CD4-positive, alpha-beta T cell treated with Interleukin-6 for 4 hours (primary cell): ENCODE measurements at places on chromosomes 3 and 15.

GRCh38 chr15:95953032-95953431 is 377.5 kb upstream of the NR2F2 start:
- no peak for DNase-seq

DNA sequence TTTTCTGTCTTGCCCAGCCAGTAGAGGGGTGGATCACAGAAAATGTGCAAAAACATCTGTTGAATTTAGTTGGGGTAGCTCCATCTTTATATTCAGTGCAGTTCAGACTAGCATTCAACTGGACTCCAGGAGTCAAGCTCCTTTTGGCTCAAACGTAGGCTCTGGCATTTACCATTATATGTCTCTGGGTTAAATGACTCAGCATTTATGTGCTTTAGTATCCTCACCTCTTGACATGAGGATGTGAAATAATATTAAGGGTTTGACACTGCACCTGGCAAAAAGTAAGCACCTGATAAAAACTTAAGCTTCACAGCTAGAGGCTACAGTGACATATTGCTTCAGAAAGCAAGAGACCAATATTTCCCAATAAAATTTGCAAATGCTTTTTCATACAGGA is 14.8 kb downstream of the PRC1 start:
- no peak for DNase-seq

GRCh38 chr3:46524008-46524407 is 26.2 kb downstream of the RTP3 start:
- no peak for DNase-seq

DNA sequence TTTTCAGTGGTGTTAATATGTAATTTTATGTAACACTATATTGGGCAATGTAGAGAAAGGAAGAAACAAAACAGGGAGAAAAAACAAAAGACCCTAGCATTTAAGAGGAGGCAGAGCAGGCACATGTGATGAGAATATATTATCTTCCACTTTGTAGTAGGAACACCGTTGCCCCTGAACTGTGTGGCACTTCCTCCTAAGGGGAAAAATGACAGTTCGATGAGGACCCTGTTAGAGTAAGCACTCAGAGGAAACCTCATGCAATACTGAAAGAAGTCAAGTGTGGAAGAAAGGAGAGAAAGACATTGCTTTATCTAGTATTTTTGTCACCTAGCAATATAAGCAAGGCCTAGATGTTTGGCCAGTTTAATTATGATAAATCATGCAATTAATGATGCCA is 32.2 kb downstream of the ARPP21 start:
- no peak for DNase-seq

GRCh38 chr3:158802409-158803268 is 785 bp downstream of the MFSD1 start:
- DNase-seq = peak; percentile 20

GRCh38 chr15:32746116-32746857 is 28.5 kb downstream of the GREM1 start:
- DNase-seq = no peak

DNA sequence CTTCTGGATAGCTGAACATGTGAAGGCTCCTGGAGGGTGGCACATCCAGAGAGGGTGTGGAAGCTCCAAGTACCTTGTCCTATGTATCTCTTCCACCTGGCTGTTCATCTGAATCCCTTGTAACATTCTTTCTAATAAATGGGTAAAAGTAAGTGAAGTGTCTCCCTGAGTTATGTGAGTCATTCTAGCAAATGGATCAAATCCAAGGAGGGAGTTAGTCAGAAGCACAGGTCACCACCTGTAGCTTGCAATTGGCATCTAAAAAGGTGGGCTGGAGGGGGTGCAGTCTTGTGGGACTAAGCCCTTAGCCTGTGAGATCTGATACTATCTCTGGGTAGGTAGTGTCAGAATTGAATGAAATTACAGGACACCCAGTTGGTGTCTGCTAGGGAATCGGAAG is 71.0 kb downstream of the WWTR1 start:
- DNase-seq = no peak

GRCh38 chr3:175193815-175194518 is 334.8 kb downstream of the NAALADL2 start:
- DNase-seq = no peak

GRCh38 chr15:69035205-69035917 is 20.9 kb downstream of the NOX5 start:
- no peak for DNase-seq

- no peak for DNase-seq
These were observed 5.5 kb downstream of the MEF2A start for GRCh38 chr15:99571299-99571698.

- no peak for DNase-seq
These were observed 68.0 kb upstream of the MAP4 start for GRCh38 chr3:48084170-48084569.
